ENCODE measurements at places on chromosomes 7 and 10. TPM values are rescaled to one million over a fixed set of nuclear protein-coding genes. Genes with fewer than 3 reads are reported as not detected.

Gene DEPP1
- 392 TPM for total RNA-seq

Gene DGKB
- not detected for total RNA-seq

Gene SOSTDC1
- total RNA-seq = not detected

Gene AIMP2
- 35.5 TPM for total RNA-seq

Gene PBLD
- total RNA-seq = 1.8 TPM

Gene CDK6
- total RNA-seq = 81.1 TPM

Gene TTYH3
- total RNA-seq = 131 TPM

Gene UNCX
- total RNA-seq = not detected
